ENCODE measurements at places on chromosomes 6 and 20.

GRCh38 chr6:126156973-126157372 is 170.6 kb downstream of the TRMT11 start:
- no peak for DNase-seq

DNA sequence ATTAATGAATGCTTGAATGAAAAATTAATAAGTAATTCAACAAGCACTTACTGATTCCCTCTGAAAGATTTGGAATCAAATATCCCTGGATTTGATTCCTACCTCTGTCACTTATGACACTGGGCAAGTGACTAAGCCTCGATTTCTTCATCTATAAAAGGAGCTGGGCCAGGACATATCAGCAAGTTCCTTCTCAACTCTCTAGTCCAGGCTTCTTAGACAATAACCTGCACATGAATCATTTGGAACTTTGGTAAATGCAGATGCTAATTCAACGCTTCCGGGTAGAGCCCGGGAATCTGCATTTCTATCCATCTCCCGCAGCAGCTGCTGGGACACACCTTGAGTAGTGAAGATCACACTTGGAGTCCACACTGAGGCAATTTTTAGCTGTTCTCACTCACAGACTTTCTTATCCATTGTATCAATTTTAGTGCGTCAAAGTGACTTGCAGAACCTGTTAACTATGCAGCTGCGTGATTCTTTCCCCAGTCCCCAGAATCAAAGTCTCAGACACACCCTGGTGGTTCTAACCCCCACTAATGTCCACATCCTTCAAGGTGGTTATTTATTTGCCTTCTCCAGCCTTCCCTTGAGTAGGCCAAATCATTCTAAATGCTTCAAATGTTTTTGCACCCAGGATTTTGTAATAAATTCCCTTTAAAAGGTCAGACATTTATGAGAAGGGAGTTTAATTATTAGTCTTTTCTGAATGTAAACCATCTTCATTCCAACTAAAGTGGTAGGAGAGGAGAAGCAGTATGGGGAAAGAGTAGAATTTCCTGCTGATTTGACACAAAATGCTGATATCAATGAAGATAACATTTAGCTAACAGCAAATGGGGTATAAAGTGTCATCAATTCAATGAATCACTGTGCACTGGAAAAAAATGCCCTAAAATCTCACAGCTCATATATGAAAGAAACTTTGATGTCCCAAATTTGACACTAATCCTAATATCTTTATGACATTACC is 26.0 kb upstream of the CCND3 start:
- DNase-seq, result no peak

- DNase-seq, result no peak
Observed at GRCh38 chr6:138291036-138291848, 73.0 kb upstream of the PBOV1 start.

DNA sequence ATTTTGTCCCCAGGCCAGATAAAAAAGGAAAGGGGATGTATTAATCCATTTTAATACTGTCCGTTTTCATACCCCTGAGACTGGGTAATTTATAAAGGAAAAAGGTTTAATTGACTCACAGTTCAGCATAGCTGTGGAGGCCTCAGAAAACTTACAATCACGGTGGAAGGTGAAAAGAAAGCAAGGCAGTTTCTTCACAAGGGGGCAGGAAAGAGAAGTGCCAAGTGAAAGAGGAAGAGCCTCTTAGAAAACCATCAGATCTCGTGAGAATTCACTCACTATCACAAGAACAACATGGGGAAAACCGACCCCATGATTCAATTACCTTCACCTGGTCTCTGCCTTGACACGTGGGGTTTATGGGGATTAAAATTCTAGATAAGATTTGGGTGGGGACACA is 152.5 kb downstream of the IBTK start:
- no peak for DNase-seq

DNA sequence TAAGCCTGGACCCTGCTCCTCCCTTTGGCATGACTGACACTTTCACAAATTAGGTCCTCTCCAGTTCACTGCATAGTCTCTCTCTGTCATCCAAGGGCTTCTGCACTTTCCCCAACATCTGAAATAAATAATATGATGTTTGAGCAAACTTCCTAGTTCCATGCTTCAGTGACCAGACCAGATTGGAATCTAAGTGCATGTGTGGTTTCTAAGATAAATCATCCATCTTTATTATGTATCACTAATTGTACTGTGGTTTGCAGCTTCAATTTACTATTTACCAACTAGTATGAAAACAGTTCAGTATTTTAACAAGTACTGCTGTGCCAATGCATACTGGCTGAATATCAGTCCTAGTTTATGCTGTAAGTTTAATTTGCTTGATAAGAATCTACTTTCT is 18.7 kb downstream of the SESN1 start:
- DNase-seq, result no peak

DNA sequence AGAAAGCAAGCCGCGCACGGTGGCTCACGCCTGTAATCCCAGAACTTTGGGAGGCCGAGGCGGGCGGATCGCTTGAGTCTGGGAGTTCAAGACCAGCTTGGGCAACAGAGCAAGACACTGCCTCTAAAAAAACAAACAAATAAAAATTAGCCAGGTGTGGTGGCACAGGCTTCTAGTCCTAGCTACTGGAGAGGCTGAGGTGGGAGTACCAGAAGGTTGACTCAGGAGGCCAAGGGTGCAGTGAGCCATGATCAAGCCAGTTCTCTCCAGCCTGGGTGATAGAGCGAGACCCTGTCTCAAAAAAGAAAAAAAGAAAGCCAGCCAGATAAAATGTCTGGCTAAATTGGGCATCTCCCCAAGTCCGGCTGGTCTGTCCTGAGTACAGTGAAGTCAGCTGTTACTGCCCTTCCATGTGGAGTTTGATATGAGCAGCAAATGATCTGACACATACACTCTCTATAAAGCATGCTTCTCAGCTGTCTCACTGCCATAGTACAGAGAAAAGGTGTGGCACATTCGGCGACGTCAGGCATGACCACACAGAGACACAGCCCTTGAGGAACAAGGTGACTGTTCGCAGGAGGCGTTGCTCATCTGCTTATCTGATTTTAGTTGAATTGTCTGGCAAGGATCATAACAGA is 13.0 kb downstream of the CD83 start:
- no peak for DNase-seq

GRCh38 chr6:40427196-40427595 is 160.0 kb downstream of the LRFN2 start:
- no peak for DNase-seq

GRCh38 chr6:141199074-141199473 is 933.7 kb upstream of the GJE1 start:
- no peak for DNase-seq

DNA sequence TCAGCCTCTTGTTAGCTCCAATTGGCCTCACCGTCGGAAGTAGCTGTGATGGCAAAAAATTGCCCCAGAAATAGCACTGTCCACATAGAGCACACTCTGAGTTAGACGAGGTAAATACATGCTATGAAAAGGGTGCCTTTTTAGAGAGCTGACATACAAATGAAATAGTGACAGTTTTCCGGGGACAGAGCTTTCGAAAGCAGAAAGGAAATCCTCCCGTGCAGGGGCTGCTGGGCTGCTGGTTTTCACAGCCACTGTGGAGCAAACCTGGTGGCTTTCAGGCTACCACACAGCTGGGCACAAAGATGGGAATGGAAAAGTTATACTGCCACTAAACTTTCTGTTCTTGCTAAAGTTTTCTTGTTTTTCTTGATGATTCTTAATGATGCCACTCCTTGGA is 8.3 kb downstream of the SLPI start:
- DNase-seq, result no peak

GRCh38 chr6:144344646-144345045 is 59.5 kb downstream of the UTRN start:
- DNase-seq, result peak; percentile 49

DNA sequence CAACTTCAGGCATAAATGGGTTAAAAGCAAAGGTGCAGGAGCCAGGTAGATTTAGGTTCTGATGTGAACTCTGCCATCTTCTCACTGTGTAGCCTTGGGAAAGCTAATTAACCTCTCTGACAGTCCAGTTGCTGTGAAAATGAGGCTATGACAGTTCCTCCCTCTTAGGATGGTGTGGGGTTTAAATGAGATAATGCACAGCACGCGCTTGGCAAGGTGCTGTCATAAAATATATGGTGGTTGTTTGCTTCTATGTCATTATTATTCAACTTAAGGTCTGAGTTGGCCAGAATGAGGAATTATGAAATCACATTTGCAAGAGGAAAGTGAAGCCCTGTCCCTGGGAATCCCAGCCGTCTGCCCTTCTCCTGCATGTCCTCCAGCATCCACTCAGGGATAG is 15.5 kb upstream of the BCAS1 start:
- no peak for DNase-seq

DNA sequence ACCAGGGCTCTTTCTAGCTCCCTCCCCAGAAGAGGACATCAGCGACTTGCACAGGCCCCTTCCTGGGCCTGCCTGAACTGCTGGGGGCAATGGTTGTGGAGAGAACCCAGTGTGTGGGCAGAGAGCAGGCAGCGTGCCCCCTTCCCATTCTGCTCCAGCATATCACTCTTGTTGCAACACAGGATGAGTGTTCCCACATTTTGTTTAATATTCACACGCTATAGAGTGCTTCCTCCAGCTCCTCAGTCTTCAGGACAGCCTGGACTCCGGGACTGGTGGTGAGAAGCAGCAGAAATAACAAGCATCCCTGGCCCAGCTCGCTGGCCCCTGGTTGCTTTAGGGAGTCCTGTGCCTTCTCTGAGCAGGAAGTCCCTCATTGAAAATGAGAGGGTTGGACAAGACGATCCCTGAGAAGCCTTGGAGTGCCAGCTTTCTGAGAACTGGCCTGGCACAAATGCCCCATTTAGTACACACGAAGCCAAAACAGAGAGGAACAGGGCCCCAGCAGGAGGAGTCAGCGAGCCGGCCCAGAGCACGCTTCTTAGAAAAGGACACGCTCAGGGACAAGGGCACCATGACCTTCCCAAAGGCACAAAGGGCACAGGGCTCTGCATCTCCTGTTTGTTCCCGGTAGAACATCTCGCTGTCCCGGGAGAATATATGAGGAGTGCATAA is 84.2 kb upstream of the FOXC1 start:
- no peak for DNase-seq

DNA sequence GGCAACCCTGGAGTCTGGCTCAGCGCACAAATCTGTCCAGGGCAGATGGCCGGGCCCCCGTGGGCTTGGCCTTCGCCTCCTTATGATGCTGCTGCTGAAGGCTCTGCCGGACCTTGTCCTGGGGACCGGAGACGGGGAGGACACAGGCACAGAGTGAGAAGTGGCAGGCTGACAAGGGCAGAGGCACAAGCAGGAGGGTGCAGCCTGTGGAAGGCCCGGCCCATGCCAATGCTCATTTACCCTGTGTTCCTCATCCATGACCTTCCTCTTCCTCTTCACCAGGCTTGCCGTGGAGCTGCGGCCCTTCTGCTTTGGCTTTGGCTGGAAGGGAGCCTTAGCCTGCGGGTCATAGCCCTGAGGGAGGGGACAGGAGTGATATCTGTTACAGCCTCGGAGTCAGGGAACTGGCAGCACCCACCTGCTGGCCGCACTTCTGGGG is 2.4 kb downstream of the B3GALT4 start:
- no peak for DNase-seq

- DNase-seq, result no peak
Observed at GRCh38 chr20:4135385-4136077, 120.2 kb upstream of the RNF24 start.

GRCh38 chr6:10112871-10113549 is 301.9 kb downstream of the TFAP2A start:
- no peak for DNase-seq

GRCh38 chr6:37584654-37585522 is 85.2 kb upstream of the CCDC167 start:
- no peak for DNase-seq

- DNase-seq, result no peak
Observed at GRCh38 chr20:62825333-62825985, 8.6 kb downstream of the COL9A3 start.

- no peak for DNase-seq
Observed at GRCh38 chr6:113160306-113161017, 696.7 kb upstream of the MARCKS start.

GRCh38 chr20:16531485-16531884 is 41.8 kb downstream of the KIF16B start:
- DNase-seq, result no peak

GRCh38 chr6:56794421-56794820 is 151.7 kb upstream of the DST start:
- DNase-seq, result no peak

DNA sequence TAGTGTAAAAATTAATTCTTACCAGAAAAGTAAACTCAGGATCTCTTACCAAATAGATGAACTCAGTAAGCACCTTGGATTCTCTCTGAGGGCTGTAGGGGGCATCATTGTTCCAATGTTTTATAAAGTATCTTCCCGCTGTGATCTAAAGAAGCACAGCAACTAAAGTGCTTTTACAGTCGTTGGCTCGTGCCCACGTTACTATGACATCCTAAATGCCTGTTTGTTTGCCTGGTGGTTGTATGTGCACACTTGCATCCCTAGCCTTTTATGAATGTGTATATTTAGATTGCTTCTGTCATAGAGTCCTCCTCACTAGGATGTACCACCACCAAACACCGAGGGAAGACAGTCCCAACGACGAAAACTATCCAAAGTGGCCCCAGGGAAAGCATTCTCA is 34.5 kb downstream of the SLX4IP start:
- DNase-seq, result no peak
